ENCODE measurements at places on chromosomes 5 and 9.

GRCh38 chr5:175751369-175751768 is 93.5 kb downstream of the HRH2 start:
- DNase-seq, result no peak

DNA sequence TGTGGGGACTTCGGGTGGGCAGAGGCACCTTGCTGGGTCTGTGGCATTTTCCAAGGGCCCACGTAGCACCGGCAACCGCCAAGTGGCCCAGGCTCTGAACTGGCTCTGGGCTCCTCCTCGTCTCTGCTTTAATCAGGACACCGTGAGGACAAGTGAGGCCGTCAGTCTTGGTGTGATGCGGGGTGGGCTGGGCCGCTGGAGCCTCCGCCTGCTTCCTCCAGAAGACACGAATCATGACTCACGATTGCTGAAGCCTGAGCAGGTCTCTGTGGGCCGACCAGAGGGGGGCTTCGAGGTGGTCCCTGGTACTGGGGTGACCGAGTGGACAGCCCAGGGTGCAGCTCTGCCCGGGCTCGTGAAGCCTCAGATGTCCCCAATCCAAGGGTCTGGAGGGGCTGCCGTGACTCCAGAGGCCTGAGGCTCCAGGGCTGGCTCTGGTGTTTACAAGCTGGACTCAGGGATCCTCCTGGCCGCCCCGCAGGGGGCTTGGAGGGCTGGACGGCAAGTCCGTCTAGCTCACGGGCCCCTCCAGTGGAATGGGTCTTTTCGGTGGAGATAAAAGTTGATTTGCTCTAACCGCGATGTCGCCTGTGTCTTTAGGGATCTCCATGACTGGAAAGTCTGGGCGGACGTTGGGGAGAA is 5.8 kb downstream of the DPP7 start:
- DNase-seq, result no peak

- DNase-seq, result no peak
Observed at GRCh38 chr5:58753446-58753845, 170.6 kb downstream of the RAB3C start.

DNA sequence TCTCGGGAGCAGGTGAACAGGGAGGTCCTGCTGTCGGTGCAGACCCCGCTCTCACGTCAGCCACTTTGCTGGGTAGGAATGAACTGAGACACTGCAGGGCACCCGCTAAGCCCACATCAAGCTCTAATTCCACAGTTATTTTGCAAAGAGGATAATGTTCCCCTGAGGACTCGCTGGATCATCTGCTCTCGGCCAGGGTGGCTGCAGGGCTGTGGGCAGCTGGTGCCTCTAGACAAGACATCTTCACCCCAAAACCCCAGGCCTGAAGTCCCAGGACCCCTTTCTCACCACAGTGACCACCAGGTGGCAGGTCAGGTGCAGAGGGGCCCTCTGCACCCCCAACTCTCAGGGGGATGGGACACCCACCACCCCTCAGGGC is 135.1 kb upstream of the PPP1R26 start:
- no peak for DNase-seq
